ENCODE measurements at places on chromosomes 16 and 17.

- DNase-seq = no peak
Measured at GRCh38 chr16:29729116-29729521, 16.7 kb downstream of the C16orf54 start.

GRCh38 chr16:399340-400019, 2.2 kb upstream of the DECR2 start:
- DNase-seq = no peak

DNA sequence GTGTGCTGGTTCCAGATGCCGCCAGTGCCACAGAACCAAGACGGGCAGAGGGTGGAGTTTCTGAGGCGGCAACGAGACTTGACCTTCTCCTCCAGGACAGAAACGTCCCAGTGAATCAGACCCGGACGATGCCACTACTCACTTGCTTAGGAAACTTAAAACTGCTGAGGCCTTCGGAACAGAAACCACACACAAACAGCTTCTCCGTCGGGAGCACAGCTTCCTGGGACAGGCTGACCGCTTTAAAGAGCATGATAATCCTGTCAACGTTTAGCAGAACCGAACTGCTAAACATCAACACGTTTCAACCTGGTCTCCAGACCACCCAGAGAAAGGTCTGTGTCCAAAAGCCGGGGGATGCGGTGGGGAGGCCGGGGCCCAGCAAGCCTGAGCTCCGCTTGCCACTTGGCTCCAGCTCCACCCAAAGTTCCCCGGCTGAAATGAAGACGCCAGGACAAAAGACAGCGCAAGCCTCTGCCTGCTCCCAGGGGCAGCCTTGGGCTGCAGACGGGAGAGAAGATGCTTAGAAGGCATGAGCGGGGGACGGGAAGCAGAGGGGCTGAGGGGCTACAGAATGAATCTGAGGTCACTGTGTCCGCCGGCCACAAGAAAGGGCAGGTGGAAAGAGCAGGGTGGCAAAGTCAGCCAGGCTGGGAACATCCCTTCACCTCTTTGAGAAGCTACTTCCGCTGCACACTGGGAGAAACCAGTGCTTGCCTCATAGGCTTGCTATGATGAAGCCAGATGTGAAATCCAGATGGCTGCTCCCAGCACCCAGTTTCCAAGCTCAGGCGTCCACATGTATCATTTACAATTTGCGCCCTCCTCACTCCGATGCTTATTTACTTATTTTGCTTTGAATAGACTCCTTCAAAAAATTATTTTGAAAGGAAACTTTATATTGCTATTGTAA, 69.0 kb downstream of the MRM3 start:
- DNase-seq = no peak

- no peak for DNase-seq
Measured at GRCh38 chr16:70597135-70597835, 49.1 kb upstream of the IL34 start.

DNA sequence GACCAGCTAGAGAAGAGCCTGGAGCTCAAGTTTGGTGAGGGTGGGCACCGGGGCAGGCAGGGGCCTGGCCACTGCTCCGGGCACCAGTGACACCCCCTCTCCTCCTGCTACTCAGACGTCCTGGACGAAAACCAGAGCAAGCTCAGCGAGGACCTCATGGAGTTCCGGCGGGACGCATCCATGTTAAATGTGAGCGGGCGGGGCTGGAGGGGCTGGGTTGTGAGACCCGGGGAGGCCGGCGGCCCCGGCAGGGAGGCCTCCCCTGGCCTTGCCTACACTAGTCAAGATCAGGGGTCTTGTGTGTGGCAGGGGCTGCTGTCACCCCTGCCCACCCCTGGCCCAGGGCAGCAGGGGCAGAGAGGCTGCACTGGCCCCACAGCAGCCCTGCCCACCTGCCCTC, 17.8 kb downstream of the TRAF7 start:
- no peak for DNase-seq

- DNase-seq = no peak
Measured at GRCh38 chr17:65101371-65101770, 35.8 kb upstream of the RGS9 start.

- DNase-seq = no peak
Measured at GRCh38 chr16:81513204-81514040, 68.8 kb downstream of the CMIP start.

DNA sequence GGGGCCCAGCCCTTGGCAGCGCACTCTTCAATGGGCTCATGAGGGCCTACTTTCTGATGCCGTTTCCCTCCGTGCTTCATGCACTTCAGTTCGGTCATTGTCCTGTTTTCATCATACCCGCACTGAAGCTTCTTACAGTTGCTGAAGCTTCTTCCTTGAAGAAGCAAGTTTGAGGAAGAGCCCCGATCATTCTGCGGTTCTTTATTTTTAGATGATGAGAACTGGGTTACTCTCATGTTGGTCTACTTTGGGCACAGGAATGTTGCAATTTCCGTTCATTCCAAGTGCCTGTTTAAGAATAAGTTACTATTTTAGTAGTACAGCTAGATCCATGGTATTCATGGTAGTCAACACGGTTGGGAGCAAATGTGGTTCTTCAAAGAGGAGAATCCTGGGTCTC, 587.7 kb upstream of the HSBP1 start:
- DNase-seq = no peak

DNA sequence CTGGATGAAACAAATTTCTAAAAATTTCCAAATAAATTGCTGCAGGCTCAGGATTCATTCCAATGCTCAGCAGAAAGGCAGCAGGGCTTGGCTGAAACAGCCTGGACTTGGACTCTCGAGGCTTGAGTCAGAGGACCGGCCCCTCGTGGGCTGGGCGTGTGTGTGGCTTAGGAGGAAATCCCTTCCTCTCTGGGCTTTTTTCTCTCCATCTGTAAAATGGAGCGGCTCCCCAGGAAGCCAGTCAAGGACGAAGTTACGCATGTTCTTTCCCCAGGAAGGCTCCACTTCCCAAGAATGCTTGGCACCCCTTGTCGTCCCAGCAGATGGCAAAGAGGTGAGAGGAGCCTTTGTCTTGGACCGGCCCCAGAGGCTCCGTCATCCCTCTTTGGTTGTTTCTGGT, 13.5 kb downstream of the SLC46A1 start:
- DNase-seq = no peak

DNA sequence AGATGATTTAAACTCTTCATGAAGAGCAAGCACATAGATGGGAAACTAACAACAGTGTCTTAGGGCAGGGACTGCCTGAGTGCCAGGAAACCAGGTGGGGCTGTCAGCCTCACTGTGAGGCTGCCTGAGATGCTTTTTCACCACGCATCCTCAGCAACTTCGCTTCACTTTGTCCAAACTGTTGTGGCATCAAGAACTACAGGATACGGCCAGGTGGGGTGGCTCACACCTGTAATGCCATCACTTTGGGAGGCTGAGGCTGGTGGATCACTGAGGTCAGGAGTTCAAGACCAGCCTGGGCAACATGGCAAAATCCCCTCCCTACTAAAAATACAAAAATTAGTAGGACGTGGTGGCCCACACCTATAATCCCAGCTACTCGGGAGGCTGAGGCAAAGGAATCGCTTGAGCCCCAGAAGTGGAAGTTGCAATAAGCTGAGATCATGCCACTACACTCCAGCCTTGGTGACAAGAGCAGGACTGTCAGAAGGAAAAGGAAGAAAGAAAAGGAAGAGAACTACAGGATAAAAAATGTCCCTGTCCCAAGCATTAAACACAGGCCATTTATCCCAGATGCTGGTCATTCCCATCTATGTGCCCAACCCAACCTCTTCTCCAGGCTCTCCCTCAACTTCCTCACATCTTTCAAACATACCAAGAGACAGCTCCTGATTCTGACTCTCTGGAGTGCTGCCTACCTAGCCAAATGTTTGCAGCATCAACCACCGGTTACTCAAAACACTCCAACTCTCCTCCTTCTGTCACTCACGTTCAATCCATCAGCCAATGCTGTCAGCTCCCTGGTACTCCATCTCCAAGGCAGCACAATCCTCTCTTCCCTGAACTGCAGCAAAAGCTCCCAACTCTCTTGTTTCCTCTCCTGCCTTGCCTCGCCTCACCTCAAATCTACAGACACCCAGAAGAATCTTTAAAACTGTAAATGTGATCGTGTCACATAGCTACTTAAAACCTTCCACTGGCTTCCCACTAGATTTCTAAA, 1.6 kb downstream of the EIF4A3 start:
- DNase-seq = no peak

DNA sequence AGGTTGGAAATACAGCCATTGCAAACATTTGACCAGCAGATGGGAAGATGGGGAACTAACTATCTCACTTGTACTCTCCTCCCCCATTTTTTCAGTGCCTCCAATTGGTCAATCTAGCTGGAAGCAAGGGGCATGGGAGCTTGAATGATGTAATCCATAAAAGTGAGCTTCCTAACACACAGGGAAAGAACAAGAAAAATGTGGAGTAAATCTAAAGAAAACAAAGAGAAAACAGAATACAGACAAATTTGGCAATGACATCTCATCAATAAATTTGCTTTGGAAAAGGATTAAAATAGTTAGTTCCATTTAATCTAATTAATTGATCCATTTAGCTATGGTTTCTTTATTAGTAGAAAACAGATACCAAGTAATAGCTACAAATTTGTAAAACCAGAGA, 592.6 kb upstream of the SOX9 start:
- DNase-seq = no peak

DNA sequence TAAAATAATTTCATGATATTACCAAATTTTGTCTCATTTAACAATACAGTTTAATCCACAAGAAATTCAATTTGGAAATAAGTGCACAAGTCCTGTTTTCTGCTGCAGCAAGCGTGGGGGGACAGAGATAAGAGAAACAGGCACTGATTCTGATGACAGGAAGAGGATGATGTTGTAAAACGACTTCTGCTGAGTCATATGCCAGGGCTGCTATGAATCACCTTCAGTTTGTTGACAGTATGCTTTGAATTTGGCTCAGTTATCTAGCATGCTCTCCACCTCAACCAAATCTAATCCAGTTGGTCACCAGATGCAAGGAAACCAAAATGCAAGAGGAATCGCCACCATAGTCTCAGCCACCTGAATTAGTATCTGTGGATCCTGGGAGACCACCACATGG, 244.1 kb upstream of the MON1B start:
- DNase-seq = no peak

DNA sequence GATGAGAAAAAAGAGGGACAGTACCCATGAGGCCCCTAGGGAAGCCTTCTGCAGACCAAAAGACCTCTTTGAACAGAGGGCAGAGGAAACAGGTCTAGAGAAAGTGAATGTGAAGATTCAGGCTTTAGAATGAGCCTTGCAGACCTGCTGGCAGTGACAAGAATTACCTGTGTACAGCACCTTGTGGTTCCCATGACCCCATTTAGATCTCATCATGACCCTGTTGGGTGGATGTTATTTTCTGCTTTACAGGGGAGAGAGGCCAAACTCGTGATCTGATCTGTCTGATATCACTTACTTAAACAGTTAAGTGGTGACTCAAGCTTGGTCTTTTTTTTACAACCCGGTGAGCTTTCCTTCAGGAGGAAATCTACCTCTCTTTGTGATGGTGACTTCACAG, 81.9 kb downstream of the UTP18 start:
- DNase-seq = no peak

GRCh38 chr17:61754124-61754523, 109.2 kb downstream of the BRIP1 start:
- no peak for DNase-seq

- DNase-seq = no peak
Measured at GRCh38 chr16:58020628-58021521, 4.7 kb upstream of the MMP15 start.

GRCh38 chr17:81520021-81520901, 7.7 kb upstream of the ACTG1 start:
- DNase-seq = no peak

DNA sequence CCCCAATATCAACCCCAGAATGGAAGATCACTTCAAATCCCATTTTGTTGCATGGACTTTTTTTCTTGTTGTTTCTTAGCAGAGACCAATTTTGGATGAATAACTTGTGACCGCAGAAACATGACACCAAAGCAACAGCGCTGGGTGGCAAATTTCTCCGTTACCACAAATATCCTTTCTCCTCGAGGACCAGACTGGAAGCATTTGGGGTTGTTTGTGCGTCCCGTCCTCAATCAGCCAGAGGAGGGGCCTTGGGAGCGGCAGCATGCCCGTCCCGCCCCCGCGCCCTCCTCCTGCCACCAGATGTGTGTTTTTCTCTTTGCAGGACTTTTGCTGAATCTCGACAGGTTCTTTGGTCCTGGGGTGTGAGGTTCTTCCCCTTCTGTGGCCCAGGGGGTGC, 282.5 kb upstream of the FOXF1 start:
- no peak for DNase-seq

DNA sequence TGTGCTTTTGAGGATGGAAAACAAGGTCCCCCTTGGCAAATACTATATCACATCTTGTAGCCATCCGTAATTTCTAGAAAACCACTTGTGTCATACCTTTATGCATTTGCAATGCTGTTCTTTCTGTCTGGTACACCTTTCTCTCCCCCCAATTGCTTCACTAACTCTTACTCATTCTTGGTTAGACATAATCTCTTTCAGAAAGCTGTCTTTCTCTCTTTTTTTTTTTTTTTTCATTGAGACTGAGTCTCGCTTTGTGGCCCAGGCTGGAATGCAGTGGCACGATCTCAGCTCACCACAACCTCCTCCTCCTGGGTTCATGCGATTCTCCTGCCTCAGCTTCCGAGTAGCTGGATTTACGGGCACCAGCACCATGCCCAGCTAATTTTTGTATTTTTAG, 94.9 kb upstream of the C17orf78 start:
- no peak for DNase-seq

DNA sequence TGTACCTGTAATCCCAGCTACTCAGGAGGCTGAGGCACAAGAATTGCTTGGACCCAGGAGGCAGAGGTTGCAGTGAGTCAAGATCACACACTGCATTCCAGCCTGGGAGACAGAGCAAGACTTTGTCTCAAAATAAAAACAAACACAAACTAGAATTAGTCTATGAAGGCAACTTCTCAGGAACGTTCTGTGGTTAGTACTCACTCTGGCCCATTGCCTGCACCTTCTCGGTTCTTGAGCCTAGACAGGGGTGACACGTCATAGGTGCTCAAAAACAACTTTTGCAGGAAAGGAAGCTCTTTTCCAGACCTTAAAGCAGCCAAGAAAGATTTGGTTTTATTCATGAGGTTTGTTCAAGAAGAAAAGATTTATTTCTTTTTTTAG, 22.3 kb upstream of the CNOT1 start:
- no peak for DNase-seq

- no peak for DNase-seq
Measured at GRCh38 chr17:72520665-72521303, 400.0 kb downstream of the SOX9 start.

DNA sequence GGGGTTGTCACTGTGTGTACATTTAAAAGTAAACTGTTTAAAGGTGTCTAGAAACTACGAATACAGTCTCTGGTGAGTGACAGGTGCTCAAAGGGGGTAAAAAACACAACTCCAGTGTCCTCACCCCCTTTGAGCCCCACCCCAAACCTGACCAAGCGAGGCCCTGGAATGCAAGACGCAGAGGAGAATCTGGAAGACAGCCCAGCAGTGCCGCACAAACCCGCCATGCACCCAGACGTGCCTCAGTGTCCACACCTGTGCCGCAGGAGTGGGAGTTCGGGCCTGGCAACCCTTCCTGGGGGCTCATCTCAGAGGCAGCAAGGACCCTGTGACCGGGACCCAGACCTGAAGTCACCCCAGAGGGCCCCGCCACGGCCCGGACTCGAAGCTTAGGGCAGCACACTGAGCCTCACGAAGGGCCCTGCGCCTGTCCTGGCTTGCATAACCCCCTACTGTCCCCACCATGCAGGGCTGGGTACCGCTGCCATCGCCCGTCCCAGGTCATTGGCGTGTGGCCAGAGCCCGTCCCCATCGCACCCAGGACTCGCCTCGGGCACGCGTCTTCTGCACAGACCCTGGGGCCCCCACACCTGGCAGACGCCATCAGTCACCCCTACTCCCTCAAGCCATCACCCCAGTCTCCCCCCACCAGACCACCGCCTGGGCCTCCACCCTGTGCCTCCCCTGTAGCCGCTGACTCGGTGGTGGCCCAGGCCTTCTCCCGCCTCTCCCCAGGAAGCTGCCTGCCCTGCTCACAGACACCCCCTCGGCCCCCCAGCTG, 33.0 kb upstream of the ZC3H18 start:
- DNase-seq = no peak

Measured in activated naive CD8-positive, alpha-beta T cell treated with anti-CD3 and anti-CD28 coated beads, Interleukin-2, amount 50 U/mL, for 16 hours (primary cell).